ENCODE measurements at places on chromosomes 7 and 10.

DNA sequence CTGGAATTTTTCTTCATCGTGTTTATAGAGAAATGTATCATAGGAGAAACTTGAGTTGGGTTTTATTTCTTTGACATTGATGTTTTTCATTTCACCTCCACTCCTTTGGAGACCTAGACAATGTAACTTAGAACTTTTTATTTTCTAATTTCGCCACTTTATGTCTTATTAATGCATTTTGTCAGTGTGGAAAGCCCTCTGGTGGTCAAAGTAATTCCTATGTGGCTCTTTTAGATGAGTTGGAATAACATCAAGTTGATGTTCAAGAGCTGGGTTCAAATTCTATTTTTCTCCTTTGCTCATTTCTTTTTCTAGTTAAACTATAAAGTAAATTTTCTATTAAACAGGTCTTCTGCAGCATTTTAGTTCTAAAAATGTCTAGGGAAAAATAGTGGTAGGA, 478.6 kb downstream of the LRMDA start:
- DNase-seq = no peak

DNA sequence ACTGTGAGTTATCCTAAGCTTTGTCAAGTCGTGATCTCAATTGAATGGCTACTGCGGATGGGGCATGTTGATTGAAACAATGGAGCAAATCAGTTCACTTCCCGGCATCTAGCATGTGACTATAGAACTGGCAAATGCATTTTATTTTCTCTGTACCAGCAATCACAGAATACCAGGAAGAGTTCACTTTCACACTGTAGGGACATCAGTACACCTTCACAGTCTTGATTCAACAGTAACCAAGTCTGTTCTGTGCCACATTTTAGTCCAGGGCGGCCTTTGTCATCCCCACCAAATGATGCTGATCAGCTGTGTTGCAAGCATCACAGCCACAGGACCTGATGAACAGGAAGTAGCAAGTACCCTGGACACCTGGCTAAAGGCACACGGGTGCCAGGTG, 32.1 kb upstream of the JAKMIP3 start:
- DNase-seq = no peak

- DNase-seq = no peak
Observed at GRCh38 chr7:2650451-2650850, 18.7 kb downstream of the TTYH3 start.

DNA sequence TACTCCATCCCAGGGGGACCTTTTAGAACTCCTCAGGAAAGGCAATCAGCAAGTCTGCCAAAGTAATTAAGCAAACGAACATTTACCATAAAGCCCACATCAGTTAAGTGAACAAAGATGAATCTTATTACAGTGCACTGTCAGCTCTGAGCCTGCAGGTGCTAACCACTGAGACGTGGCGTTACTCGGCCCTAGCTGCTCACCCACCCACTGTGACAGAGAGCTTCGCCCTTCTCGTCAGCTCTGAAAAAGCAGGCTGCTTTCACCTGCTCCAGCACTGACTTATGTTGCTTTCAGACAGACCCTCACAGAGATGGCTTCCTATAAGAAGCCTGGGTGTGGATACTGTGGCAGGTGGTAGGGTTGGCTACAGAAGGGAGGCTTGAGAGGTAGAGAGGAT, 57.7 kb upstream of the KCNIP2 start:
- DNase-seq = peak; percentile 33

- DNase-seq = no peak
Observed at GRCh38 chr7:69748530-69748929, 150.3 kb downstream of the AUTS2 start.

DNA sequence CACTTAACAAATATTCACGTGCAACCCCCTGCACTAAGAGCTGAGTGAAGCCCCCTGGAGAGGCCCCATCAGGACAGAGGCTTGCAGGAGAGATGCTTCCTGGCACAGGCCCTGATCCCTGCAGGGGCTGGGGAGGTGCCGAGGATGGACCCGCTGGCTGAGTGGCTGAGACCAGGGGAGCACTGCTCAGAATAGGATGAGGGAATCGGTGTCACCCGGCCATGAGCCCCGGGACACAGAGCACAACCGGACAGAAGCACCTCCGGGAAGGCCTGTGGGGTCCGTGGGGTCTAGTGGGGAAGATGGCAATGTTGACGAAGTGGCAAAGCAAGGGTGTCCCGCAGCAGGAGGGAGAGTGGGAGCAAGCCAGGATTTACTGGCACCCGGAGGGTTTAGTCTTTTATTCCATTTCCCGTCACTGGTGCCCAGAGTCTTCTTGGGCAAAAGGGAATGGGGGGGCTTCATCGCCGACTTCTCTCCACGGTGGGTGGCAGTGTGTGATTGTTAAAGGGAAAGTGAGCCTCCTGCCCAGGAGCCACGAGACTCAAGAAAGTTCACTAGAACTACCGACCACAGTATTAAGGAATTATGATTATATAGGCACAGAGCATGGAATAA, 140.7 kb downstream of the ADARB2 start:
- DNase-seq = no peak

DNA sequence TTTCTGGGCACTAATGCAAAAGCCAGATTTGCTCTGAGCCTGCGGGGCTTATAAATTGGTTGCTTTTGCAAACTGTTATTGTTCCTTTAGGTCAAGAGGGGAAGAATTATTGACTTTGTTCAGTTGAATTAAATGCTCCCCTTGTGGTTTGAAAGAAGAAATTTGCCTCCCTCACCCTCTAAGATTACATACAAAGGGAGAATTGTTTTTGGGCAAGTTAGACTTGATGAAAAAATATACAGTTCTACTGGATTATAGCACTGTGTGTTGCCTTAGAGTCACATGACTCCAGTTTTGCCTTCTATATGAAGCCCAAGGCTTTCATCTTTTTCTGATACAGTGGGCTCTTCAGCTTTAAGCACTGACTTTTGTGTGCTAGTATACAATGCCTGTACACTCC, 1265.8 kb upstream of the LRRTM3 start:
- DNase-seq = no peak

DNA sequence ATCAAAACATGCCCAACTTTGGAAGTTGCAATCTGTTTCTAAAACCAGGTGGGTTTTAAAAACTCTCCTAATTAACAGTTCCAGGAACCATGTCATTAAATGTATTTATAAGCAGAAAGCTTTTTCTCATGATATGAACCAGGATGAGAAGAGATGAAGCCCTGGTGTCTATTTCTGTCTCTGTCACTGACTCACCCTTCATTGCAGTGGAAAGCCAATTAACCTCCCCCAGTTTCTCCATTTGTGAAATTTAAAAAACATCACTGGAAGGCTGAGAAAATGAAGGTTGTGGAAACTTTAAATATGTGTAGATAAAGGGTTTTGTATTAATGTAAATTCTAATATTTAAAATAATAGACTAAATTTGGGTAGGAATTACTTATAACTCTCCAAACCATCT, 1088.0 kb downstream of the SORCS1 start:
- DNase-seq = no peak

DNA sequence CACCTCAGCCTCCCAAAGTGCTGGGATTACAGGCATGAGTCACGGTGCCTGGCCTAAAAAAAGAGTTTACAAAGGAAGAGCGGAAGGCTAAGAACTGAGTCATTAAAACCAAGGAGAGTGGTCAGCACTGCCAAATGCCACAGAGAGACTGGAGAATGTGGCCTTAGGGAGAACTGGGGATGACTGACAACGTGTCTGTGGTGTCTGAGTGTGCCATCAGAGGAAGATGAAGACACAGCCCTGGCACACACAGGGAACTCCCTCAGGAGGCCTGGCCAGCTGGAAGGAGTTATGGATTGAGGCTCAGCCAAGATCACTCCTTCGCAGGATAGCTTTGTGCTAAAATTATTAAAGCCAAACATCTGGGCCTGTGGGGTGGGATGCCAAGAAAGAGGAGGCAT, 3.9 kb upstream of the INA start:
- DNase-seq = no peak

GRCh38 chr10:44951576-44952226, 7.9 kb upstream of the RASSF4 start:
- no peak for DNase-seq

DNA sequence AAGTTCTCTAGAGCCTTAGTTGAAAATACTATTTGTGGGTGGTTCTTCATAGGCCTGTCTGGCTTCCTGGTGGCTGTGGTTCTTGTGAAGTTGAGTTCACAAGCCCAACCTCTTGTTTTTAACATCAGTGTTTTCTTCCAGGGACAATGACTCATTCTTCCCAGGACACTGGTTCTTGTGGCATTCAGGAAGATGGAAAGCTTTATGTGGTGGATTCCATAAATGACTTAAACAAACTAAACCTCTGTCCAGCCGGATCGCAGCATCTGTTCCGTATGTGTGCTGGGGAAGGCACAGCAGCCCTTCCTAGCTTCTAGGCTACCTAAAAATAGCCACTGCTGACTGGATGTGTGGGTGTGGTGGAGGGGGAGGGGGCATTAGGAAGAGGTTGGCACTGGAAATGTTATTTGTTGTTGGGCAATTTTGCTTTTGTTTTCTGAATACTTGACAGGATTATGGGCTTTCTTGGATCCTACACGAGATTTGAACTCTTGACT, 3.9 kb downstream of the LSMEM1 start:
- DNase-seq = no peak

GRCh38 chr10:102596506-102596971, 47.7 kb upstream of the TRIM8 start:
- DNase-seq = peak; percentile 22

DNA sequence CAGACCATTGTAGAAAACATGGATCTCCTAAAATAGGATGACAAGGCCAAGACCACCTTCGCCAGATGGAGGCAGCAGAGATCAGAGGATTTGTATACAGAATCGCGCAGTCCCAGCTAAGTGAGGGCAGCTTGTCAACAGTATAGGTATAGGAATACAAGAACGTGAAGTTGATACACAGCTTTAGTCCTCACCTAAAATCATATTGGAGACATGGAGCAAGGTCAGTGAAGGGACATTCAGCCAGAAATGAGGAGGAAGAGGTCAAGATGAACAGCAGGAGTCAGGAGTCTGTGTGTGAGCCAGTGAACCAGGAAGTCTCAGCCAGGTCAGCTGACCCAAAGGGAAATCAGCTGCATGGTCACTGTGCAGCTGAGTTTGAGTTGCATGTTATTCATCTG, 263.4 kb upstream of the PRKCQ start:
- DNase-seq = no peak

DNA sequence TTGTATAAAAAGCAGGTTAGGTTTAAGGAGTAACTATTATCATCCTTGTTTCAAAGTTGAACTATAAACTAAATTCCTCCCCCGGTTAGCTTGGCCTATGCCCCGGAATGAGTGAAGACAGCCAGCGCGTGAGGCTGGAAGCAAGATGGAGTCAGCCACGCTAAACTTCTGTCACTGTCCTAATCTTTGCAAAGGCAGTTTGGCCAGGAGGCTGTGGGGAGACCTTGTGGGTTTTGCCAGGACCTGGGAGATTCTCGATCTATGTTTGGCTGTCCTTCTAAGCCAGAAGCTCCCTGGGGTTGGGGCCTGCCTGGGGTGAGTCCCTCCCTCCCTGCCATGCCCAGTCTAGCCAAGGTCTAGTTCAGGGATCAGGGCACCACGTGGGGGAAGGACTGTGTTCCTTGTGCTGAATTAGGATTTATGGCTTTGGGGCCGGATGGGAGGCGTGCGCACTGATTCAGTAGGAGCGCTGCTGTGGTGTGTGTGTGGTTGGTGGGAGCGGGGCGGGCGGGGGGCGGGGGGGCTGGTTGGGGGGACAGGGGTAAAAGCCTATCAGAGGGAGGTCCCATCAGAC, 871 bp upstream of the GTF2IRD1 start:
- no peak for DNase-seq

- no peak for DNase-seq
Observed at GRCh38 chr10:61248013-61248412, 205.2 kb downstream of the TMEM26 start.

DNA sequence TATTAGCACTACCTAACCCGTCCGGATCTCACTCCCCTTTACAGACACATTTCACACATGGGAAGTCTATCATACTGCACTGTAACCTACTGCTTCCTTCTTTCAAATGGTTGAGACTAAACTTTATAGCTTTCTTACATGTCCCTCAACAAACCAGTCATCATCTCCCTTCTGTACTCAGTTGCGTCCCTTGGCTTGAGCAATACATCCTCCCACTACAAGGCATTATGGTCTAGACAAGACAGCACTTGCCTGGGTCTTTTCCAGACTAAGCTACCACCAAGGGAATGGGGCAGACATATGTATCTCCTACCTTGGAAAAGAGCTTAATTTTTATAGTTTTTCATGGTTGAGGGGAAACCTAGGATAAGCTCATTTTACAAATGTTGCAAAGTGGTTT, 575.2 kb downstream of the KCNMA1 start:
- no peak for DNase-seq

- DNase-seq = no peak
Observed at GRCh38 chr10:17637869-17638268, 6.1 kb upstream of the STAM start.

DNA sequence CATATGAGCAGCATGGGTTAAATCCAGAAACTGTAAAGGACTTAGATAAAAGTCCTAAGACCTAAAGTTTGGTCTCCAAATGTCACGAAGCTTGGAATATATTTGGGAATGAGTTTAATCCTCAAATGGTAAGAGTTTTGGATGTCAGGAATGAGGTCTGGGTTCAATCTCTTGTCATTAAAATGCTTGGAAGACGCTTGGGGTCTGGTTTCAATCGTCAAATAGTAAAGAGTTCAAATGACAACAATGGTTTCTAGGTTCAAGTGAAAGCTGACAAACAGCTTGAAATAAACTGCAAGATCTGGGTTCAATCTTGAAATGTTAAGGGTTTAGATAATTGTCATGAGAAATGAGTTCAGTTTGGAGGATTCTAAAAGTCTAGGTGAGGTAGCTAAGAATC, 385.5 kb upstream of the HPS1 start:
- DNase-seq = no peak

DNA sequence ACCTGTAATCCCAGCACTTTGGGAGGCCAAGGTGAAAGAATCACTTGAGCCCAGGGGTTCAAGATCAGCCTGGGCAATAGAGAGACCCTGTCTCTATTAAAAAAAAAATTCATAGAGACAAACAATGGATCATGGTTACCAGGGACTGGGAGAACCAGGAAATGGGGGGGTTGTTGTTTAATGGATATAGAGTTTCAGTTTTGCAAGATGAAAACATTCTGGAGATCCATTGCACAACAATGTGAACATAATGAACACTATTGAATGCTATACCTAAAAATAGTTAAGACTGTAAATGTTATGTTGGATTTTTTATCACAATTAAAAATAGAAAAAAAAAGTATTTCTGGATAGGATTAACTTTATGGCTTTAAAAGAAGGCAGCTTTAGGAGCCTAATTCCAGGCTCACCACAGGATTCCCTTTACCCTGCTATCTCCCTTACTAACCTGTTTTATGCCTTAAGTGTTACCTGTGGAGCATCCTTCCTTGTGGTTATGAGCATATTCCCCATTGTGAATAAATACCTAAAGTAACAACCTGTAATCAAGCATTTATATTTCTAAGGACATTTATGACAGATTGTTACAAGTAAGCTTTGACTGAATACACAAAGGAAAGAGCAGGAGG, 45.1 kb upstream of the SGCE start:
- no peak for DNase-seq

DNA sequence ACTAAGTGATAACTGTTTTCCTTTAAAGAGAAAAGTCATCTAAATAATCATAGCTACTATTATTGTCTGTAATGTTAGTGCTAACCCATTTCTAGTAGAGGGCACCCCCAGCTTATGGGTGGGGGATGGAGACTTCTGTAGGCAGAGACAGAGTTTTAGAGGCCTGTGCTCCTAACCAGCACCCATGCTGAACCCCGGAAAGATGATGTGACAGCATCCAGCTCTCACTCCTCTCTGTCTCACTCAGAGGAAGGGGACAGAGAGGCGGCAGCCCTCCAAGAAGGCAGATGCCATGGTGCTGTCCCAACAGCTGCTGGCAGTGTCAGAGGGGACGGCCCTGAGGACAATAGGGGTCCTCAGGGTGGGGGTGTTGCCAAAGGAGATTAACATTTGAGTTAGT, 74.4 kb upstream of the PRLHR start:
- DNase-seq = no peak

- no peak for DNase-seq
Observed at GRCh38 chr7:91235211-91235832, 28.9 kb upstream of the FZD1 start.
